HT-29 (cell line): ENCODE measurements at places on chromosomes 6 and 20. TPM values are rescaled to one million over a fixed set of nuclear protein-coding genes. Genes with fewer than 3 reads are reported as not detected.

Gene TMEM63B
- total RNA-seq: 23.3 and 23.9 TPM in 2 replicates

Gene BMP5
- not detected in 2 replicates for total RNA-seq

Gene PAK5
- not detected in 2 replicates for total RNA-seq

Gene CLIC5
- total RNA-seq: 4.0 and 7.4 TPM in 2 replicates

Gene NHSL1
- total RNA-seq: 14.1 and 15.6 TPM in 2 replicates

Gene SMLR1
- not detected in 2 replicates for total RNA-seq

Gene RAB44
- total RNA-seq: not detected in 2 replicates

Gene C2
- total RNA-seq: 0.28 and 0.91 TPM in 2 replicates

Gene NUS1
- 8.6 TPM in 2 replicates for total RNA-seq

Gene HDGFL1
- not detected in 2 replicates for total RNA-seq

Gene TCP11
- total RNA-seq: not detected in 2 replicates

Gene FABP7
- not detected in 2 replicates for total RNA-seq

Gene PPP1R3G
- total RNA-seq: 0.03 TPM in 1 of 2 replicates, not detected in the other

Gene DDRGK1
- total RNA-seq: 45.8 and 55.5 TPM in 2 replicates

Gene SOX18
- not detected in 2 replicates for total RNA-seq

Gene CTNNBL1
- total RNA-seq: 29.8 and 42.4 TPM in 2 replicates

Gene RBM24
- not detected in 2 replicates for total RNA-seq

Gene ECT2L
- not detected in 2 replicates for total RNA-seq

- DNase-seq: no peak
Observed at GRCh38 chr6:84390334-84390733, 162.9 kb upstream of the CEP162 start.

DNA sequence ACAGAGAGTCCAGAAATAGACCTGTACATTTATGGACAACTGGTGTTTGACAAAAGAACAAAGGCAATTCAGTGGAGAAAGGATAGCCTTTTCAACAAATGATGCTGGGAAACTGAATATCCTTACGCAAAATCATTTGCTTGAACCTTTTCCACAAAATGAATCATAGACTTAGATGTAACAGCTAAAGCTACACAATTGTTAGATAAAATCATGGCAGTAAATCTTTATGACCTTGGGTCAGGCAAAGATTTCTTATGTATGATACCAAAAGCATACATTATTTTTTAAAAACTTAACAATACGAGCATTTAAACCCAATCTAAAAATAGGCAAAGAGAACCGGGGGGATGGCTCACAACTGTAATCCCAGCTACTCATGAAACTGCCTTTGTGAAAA lies 73.5 kb upstream of the DST start:
- DNase-seq: no peak

- DNase-seq: no peak
Observed at GRCh38 chr6:14674867-14675648, 557.5 kb downstream of the CD83 start.

GRCh38 chr6:37798436-37799262 lies 20.9 kb upstream of the ZFAND3 start:
- DNase-seq: no peak

- DNase-seq: no peak
Observed at GRCh38 chr6:42025066-42025844, 25.1 kb upstream of the TAF8 start.

DNA sequence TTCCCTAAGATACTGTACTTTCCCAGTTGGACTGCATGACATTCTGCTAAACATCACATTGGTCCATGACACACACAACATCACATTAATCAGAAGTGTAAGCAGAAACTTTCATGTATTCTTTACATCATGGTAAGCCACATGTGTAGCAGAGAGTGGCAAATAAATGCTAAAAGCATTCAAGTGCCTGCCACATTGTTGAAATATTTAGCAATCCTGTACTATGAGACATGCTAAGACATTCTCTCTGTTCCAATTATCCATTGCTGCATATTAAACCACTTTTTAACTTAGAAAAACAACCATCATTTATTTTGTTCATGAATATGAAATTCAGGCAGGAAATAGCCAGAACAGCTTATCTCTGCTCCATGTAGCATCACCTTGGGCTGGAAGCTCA lies 207.7 kb upstream of the GJE1 start:
- no peak for DNase-seq

DNA sequence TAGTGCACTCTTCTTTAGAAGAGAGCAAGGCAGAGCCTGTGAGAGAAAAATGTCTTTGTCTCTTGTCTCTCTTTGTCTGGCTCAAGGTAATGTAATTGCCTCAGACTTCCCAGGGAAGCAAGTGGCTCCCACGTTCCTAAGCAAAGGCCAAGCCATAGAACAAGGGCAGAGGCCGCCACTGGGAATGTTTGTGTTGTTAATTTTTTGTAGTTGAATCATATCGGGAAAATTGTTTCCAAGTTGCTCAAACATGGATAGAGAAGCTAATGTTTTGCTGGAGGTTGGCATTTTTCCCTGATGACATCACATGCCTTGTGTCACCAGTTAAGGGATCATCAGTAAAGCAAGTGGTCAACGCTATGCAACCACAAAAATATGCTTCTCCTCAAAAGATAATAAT lies 211.5 kb upstream of the FOXA2 start:
- DNase-seq: peak; percentile 56

- peak; percentile 58 for DNase-seq
Observed at GRCh38 chr6:127022302-127022701, 96.2 kb upstream of the RSPO3 start.

DNA sequence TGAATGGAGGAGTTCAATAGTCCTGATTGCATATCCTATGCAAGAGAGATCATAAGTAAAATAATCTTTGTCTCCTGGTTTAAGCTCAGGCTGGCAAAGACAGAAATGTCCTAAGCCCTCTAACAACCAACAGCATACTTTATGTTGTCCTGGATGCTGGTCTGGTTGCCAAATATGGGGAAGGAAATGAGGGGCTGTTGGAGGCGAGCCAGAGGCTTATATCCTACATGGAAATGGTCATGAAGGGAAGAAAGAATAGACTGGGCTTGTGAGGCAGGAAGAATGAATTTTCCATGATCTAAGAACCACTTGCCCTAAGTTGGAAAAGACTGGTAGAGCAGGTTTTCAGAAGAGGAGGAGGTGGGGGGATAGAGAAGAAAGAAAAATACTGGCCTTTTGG lies 237.1 kb downstream of the SMOC2 start:
- DNase-seq: no peak

DNA sequence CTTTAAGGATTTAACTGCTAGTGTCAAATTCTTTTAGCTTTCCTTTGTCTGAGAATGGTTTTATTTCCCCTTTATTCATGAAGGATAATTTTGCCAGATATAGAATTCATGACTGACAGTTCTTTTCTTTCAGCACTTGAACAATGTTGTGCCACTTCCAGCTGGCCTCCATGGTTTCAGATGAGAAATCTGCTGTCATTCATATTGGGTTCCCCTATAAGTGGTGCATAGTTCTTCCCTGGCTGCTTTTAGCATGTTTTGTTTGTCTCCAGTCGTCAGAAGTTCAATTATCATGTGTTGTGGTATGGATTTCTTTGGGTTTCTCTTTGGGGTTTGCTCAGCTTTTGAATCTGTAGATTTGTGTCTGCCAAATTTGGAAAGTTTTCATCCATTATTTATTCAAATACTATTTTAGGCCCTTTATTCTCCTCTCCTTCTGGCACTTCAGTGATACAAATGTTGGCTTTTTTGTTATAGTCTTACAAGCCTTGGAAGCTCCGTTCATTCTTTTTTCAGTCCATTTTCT lies 76.3 kb upstream of the TGM3 start:
- DNase-seq: no peak

DNA sequence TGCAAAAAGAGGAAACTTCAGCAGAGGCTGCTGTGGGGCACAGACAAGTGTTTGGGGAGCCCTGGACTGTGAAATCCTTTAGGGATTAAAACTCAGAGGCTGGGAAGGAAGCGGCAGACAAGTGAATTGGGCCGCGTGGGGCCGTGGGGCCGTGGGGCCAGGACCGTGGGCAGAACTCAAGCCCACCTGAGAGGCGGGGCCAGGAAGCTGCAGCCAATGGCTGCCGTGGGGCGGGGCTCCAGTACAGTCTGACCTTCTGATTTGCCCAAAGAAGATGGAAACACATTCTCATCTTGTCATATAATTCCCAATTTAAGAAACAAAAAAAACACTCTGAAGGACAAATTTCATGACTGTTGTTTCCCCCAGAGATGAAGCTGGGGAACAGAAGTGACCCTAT lies 55.4 kb downstream of the ANKRD60 start:
- DNase-seq: no peak

DNA sequence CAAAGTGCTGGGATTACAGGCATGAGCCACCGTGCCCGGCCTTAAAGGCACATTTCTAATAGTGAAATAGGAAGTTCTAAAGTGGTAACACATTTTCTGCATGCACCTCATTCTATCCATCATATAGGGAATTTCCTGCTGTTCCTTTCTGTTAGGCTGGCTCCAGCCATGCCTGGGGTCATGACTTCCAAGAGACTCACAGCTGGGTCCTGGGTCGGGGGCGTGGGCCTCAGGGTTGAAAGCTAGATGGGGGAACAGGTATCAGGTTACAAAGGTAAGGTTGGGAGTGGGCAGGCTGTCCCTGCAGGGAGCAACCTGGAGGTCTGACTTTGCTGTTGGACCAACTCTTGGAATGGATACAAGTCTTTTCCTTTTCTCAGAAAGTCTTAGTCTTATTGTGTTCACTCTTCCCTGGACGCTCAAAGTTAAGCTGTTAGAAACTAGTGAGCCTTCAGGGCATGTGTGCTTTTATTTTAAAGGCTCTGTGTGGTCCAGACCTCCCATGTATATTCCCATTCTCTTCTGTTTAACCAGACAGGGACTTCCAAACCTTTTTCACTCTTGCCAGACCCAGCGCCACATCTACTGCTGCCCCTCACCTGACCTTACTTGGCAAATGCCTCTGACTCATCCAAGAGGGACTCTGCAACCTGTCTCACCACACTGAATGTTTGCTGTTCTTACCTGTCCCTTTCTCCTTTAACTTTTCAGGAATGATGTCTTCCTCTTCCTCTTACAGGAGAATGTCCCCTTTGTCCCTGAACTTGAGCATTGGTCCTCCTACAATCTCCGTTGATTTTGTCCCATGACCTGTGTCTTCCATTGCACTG lies 64.4 kb downstream of the TMEM170B start:
- peak; percentile 50 for DNase-seq

DNA sequence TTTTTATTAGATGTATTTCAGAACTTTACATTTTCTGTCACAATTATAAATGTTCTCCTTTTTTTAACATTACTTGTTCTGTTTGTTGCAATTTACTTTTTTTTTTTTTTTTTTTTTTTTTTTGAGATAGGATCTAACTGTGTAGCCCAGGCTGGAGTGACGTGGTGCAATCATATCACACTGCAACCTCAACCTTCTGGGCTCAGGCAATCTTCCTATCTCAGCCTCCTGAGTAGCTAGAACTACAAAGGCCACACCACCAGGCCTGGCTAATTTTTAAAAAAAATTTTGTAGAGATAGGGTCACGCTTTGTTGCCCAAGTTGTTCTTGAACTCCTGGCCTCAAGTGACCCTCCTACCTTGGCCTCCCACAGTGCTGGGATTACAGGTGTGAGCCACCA lies 15.1 kb upstream of the MBOAT1 start:
- DNase-seq: no peak

DNA sequence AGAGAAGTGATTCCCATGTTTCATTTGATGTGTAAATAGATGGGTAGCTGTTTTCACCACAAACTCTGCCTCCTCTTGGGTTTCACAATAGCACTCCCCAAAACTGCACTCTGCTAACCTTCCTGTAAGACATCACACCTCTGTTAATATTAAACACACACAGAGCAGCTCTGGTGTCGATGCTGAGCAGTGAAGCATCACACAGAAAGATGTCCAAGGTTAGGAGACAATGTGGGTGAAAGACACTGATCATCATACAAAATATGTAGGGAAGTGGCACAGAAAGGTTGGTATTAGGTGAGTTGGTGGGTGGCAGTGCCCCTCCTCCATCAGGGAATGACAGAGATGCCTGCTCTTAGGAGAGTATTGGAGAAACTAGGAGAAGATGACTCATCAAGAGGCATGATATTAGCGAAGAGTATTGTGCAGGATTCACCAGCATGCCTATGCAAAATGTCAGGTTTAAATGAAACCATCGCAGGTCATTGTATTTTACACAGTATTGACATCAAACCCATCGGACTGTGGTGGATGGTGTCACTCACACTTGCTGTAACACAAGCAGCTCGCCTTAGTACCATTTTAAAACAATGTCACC lies 199.7 kb downstream of the TBXT start:
- DNase-seq: no peak

GRCh38 chr6:163356324-163356723 lies 58.2 kb upstream of the QKI start:
- no peak for DNase-seq

DNA sequence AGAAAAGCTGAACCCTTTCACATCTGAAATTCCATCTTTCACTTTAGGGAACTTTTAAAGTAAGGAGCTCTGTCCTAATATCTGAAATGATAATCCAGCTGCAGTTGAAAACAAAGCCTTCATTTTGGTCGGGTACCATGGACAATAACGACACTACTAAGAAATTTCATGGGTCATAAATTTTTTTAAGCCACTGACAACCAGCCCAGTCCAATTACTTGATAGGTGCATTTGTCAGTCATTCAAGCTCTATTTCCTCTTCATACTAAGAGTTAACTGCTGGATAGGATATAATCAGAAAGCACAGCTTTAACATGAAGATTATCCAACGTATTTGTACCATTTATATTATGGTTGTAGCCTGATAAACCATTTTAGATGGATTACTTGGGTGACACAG lies 52.5 kb downstream of the MMUT start:
- no peak for DNase-seq

- no peak for DNase-seq
Observed at GRCh38 chr6:21885532-21886114, 292.1 kb downstream of the SOX4 start.

GRCh38 chr20:57947421-57948179 lies 237.8 kb upstream of the PMEPA1 start:
- no peak for DNase-seq

DNA sequence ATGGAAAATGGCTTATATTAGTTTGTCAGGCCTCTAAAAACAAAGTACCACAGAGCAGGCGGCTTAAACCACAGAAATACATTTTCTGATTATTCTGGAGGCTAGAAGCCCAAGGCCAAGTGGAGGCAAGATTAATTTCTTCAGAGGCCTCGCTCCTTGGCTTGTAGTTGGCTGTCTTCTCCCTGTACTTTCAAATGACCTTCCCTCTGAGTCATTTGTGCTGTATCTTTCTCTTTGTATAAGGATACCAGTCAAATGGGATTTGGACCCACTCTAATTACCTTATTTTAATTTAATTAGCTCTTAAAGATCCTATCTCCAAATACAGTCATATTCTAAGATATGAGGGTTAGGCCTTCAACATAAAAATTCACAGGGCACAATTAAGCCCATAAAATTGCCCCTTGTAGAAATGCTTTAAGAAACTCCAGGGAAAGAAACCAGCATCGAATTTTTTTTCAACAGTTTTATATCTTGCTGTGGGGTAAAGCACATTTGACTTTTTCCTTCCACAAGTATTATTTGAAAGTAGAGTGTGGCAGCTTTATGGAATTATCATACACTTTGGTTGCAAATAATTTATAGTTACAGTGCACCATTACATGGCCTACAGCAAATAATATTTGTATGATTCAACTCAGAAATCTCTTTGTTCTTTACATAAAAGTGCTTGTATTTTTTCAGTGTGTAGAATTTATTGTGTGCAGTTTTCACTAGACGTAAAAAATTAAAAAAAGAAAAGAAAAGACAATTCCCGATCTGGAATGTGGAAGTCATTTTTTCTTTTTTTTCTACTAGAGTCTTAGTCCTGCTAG lies 706.1 kb downstream of the KIF16B start:
- DNase-seq: no peak

GRCh38 chr20:46220455-46221207 lies 87.7 kb downstream of the CDH22 start:
- DNase-seq: no peak
